Bronchial epithelial cell (primary cell): ENCODE measurements at places on chromosomes 11 and 22.
A peak's percentile ranks its signal among the peaks of the same experiment; 100 is the strongest.

GRCh38 chr11:135017296-135017695, 605.3 kb upstream of the B3GAT1 start:
- DNase-seq: no peak

GRCh38 chr11:122963961-122964360, 17.7 kb downstream of the BSX start:
- peak; percentile 80 for DNase-seq

GRCh38 chr11:114392735-114393667, 7.3 kb downstream of the C11orf71 start:
- DNase-seq: no peak

GRCh38 chr11:118917481-118918127, 8.1 kb downstream of the BCL9L start:
- DNase-seq: peak; percentile 86

DNA sequence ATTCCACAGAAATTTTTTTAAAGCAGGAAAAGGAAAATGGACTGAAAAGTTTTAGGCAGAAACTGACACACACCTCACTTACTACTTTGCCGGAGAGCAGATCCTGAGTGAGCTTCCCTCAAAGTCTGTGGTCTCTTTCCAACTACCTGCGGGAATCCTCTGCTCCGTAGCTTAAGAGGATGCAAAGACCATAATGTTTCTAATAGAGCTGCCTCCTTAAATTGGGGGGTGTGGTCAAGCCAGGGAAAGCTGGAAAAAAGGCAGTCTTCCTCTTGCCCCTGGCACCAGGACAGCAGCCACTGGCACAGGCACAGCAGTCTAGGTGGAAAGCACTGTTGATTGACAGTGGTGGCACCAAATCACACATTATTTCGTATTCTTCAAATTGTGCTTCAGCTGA, at the start of gene ETS1:
ETS1 (minus strand) TSS at position 144 of the 400 bp plus-strand sequence. CDS start 14,428 bp downstream, outside the sequence.
- DNase-seq: peak; percentile 43

- no peak for DNase-seq
Observed at GRCh38 chr22:45651931-45652528, 19.6 kb upstream of the ATXN10 start.

GRCh38 chr11:66693356-66694055, 15.8 kb upstream of the RBM4B start:
- DNase-seq: no peak

GRCh38 chr11:65811764-65812475, 21.8 kb upstream of the SNX32 start:
- no peak for DNase-seq

DNA sequence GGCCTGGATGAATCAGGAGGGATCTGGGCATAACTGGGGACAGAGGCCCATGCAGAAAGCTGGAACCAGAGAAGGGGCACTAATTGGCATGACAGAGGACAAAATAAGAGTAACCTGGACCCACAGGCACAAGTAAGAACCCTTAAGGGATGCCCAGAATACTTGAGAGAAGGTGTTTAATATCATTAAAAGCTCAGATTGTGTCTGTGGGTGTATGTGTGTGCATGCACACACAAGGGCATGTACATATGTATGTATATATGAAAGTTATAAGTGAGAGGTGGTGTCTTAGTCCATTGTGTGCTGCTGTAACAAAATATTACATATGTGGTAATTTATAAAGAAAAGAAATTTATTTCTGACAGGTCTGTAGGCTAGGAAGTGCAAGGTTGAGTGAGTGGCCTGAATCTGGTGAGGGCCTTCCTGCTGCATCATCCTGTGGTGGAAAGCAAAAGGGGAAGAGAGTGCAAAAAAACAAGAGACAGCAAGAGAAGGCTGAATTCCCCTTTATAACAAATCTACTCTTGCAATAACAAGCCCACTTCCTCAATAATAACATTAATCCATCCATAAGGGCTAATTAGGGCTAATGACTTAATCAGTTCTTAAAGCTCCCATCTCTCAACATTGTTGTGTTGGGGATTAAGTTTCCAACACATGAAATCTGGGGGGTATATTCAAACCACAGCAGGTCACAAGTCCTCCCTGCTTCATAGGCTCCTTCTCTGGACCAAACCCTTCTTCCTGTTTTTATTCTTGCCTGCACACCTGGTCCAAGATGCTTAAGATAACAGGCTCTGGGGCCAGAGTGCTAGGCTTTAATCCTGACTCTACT, 68.3 kb upstream of the POU2AF2 start:
- DNase-seq: no peak

DNA sequence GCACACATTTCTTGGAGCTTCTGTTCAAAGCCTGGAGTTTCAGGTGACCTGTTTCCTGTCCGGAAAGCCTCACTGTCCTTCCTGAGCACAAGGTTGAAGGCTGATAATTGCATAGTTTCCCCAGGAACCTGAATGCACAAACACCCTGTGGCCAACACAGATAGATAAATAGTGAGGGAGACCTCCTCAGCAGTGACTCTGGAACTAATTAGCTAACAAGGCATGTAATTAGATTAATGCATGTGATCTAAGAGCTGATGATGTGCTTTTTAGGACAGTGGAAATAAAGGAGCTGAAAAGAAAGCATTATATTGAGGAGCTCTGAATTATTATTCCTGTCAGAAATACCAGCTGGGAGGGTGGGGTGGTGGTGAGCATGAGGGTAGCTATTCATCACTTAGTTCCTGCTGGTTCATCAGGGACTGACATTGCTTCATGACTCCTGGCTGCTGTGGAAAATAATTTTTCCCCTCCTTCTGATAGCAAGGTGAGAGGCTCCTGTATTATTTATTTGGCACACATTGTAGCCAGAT, 101.1 kb downstream of the NELL1 start:
- no peak for DNase-seq

- no peak for DNase-seq
Observed at GRCh38 chr11:116598036-116598435, 174.8 kb downstream of the BUD13 start.

DNA sequence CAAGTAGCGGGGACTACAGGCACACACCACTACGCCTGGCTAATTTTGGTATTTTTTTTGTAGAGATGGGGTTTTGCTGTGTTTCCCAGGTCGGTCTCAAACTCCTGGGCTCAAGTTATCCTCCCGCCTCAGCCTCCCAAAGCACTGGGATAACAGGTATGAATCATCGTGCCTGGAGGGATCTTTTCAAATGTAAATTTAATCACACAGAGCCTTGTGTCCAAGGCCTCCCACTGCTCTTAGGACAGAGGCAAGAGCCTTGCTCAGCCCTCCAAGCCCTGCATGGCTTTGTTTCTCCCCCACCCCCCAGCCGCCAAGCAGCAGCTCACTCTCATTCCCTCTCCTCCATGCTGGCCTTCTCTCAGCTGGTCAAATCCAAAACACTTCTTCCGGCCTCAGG, 75.3 kb upstream of the CREB3L1 start:
- DNase-seq: no peak

DNA sequence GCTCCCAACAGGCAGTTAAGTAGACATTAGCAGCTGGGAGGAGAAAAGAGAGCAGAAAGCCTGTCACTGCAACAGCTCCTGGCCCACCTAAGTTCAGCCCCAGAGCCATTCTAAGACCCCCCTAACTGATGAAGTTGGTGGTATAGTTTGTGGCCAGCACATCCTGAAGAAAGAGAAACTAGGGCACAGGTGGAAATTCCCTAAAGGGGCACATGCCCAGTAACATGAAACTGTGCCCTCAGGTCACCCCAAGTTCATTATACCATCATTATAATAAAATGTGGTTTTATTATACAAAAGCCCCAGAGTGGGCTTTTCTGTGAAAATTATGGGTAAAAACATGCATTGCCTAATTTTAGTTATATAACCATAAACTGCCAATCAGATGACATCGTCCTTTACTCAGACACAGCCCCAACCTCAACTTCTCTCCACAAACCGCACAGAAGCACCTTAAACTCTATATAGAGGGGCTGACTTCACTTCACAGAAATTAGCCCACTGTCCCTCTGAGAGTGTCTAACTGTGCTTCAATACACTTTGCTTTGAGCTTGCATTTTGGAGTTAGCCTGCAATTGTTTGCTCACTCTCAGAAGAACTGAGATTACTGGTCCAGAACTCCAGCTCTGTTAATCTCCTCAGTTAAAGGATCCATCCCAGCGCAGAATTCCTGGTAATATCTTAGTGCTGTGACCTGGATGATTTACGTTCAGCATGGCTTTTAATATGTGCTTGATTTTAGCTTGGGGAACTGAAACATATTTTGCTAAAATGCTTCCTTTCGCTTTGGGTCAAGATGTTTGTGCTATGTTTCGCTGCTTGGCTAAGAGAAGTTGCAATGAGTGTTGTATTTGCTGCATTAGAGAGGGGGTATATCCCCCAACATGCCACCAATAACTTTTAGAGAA, 1.8 kb upstream of the APOL3 start:
- DNase-seq: no peak

GRCh38 chr22:20118300-20119020, 1.4 kb upstream of the TRMT2A start:
- DNase-seq: no peak
